Activated CD4-positive, alpha-beta T cell treated with anti-CD3 and anti-CD28 coated beads, Interleukin-2, amount 50 U/mL, for 1 hour (primary cell): ENCODE measurements at places on chromosomes 1 and 21.

DNA sequence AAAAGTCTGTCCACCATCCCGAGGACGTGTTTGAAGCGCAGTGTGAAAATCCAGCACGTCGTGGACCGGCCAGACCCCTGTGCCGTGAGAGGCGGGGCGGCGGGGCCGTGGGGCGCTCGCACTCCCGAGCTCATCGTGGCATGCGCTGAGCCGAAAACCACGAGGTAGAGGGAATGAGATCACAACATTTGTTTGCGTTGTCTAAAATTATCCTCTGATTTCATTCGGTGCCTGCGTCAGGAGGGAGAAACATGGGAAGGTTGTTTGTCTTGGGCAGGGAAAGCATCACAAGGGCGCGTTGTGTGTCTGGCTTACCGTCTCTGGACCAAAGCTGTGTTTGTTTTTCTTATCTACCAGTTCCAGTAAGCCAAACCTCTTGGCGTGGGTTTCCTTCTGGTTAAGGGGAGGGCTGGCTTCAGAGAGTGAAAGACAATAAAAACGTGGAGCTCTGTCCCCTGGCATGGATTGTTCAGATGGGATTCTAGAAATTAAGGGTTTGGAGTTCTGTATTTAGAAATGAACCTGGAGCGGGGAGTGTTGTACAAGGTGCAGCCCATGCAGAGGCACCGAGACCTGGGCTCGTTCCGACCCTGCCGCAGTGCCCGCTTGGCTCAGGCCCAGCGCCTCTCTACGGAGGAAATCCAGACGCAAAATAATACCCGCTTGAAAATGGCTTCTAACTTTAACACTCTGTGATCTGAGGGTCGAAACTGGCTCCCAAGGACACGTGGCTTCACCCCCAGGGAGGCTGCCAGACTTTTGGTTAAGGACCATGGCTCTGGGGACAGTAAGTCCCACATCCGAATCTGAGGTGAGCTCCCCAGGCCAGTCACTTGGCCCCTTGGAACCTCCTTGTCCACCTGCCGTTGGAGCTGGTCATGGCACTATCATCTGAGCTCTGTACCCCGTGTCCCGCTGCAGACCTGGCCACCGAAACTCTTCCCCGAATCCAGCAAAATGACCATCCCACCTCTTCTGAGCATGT, 68.7 kb upstream of the FAM3B start:
- no peak for DNase-seq

GRCh38 chr1:30783256-30783915, 25.8 kb upstream of the LAPTM5 start:
- no peak for DNase-seq

- DNase-seq: no peak
These were observed 27.0 kb upstream of the PTCH2 start for GRCh38 chr1:44870096-44870495.

DNA sequence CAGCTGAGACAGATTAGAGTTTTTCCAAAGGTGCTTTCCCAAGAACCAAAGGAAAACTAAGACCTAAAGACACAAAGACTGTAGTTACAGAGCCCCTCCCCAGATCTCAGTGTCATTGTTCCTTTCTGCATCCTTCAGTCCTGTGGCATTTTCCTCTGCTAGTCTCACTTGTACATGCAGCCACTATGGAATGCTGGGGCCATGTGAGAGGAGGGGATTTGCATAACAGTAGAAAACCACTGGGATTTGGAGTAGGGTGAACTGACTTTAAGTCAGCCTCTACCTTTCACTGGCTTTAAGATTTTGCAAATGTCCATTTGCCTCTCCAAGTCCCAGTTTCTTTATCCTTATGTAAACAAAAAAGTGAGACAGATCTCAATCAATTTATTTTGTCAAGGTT, 119.4 kb upstream of the F3 start:
- DNase-seq: no peak

DNA sequence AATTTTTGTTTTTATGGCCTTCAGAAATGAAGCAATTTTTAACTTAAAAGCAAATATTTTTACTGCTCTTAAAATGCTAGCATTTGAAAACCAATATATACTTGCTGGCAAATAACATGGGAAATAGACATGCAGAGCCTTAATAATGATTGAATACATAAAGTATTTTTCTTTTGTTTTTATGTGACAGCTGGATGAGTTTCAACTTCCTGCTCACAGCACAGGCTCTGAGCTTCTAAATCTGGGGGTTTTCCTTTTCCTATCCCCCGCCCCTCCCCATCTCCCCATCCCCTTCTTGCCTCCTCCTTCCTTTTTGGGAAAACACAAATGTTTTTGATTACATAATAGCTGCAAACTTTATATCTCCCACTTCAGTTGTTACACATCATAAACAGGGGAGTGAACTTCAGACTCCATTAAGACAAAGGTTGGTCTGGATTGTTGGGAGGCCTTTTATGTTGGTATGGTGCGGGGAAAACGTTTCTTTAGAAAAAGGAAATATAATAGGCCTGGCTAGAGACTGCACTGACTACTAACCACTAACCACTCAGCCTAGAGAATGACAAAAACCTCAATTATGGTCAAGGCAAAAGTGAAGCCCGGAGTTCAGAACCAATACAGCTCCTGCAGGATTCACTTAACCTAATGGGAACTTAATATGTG, 116.1 kb upstream of the GORAB start:
- DNase-seq: no peak
